Bronchial epithelial cell (primary cell): ENCODE measurements at places on chromosomes 16 and 17. TPM values are rescaled to one million over a fixed set of nuclear protein-coding genes. Genes with fewer than 3 reads are reported as not detected.

DNA sequence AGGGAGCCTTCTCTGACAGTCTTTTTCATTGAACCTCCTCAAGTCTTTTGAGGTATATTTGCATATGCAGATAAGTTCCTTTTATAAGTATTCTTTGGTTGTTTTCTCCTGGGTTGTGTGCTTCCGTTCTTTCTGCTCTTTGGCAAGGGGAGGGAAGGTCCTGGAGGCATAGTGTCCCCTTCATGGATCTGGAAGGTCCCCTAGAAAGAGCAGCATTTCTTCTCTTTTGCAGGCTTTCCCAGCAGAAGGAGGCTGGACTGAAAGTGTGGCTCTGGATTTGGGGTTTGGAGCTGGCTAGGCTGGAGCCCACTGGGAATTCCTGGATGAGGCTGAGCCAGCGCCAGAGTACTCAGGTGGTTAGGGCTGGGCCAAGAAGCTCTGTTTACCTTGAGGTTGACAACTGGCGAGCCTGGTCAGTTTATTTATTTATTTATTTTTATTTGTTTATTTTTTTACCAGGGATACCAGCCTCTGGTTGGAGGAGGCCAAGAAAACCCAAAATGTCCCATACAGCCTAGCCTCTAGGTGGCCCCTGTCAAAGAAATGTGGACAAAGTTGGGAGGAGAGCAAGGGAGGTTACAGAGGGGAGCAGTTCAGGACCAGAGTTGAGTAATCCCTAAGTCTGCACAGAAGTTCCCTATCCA, 5.4 kb upstream of the TOP2A start:
- DNase-seq, result no peak

DNA sequence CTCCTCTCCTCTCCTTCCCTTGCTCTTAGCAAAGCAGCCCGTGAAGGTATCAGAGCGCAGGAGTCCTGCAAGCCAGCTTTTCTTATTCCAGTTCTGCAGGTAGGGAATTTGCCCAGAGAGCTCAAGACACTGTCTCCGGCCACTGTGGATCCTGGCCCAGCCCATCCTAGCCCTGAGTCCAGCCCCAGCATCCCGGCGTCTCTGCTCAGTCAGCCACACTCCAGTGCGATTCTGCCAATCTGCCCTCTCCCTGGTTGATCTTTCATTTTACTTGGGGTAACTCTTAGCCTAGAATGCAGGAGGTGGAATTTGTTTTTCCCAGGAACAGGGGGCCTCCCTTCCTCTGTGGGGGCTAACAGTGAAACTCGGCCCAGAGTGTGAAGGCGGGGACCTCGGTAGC, 176.9 kb upstream of the GSE1 start:
- DNase-seq, result no peak

- peak; percentile 2 for DNase-seq
Measured at GRCh38 chr16:61432421-61432820, 603.8 kb downstream of the CDH8 start.

GRCh38 chr17:59357219-59357697, 25.8 kb downstream of the YPEL2 start:
- DNase-seq, result no peak

- DNase-seq, result no peak
Measured at GRCh38 chr16:83967091-83967490, 953 bp upstream of the NECAB2 start.

- DNase-seq, result no peak
Measured at GRCh38 chr17:17353625-17354484, 50.7 kb downstream of the NT5M start.

DNA sequence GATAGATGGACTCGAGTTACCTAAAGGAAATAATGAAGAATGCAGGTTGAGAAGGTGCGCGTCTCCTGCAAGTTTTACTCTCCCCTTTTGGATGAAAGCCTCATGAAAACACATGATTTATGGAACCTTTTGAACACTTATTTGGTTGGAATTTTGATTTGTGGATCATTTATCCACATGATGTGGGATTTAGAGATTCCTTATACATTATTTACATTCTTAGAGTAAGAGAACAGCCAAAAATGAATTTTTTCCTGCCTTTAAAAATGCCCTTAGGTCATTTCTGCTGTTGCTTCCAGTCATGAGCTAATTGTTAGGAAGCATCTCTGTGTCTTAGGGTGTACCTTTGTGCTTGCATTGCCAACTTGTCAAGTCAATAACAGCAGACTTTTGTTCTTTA, 99.9 kb downstream of the RPTOR start:
- DNase-seq, result no peak

DNA sequence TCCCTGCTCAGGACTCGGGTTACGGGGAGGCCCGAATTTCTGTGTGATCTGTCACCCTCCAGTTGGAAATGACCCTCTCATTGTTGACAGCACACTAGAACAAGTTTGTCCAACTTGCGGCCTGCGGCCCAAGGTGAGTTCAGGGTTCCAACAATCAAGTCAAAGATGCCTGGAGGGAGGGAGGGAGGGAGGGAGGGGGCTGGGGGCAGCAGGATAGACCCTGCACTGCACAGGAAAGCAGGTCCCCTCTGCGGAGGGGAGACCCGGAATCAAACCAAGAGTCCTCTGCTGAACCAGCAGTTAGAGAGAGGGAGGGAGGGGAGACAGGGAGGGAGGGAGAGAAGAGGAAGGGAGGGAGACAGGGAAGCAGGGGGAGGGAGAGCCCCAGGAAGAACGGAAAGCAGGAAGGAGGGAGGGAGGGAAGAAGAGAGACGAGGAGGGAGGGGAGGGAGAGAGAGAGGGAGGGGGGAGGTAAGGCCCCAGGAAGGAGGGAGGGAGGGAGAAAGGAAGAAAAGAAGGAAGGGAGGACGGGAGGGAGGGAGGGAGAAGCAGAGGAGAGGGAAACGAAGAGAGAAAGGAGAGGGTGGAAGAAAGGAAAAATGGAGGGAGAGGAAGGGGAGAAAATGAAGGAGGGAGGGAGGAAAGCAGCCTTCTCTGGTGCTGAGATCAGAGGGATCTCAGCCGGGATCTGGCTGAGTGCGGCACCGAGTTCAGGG, 96.7 kb upstream of the CDH5 start:
- DNase-seq, result no peak

GRCh38 chr17:37239690-37240334, 136.0 kb upstream of the C17orf78 start:
- DNase-seq, result peak; percentile 58

- DNase-seq, result no peak
Measured at GRCh38 chr17:47872651-47873161, 21.7 kb upstream of the SP6 start.

DNA sequence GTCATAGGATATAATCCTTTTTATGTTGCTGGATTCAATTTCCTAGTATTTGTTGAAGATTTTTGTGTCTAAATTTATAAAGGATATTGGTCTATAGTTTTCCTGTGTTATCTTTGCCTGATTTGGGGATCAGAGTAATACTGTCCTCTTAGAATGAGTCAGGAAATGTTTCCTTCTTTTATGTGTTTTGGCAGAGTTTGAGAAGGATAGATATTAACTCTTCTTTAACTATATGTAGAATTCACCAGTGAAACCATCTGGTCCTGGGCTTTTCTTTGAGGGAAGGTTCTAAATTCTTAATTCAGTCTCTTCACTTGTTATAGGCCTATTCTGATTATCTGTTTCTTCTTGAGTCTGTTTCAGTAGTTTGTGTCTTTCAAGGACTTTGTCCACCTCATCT, 66.3 kb upstream of the NACA2 start:
- DNase-seq, result no peak

GRCh38 chr16:85302848-85303353, 190.6 kb upstream of the CIBAR2 start:
- no peak for DNase-seq

DNA sequence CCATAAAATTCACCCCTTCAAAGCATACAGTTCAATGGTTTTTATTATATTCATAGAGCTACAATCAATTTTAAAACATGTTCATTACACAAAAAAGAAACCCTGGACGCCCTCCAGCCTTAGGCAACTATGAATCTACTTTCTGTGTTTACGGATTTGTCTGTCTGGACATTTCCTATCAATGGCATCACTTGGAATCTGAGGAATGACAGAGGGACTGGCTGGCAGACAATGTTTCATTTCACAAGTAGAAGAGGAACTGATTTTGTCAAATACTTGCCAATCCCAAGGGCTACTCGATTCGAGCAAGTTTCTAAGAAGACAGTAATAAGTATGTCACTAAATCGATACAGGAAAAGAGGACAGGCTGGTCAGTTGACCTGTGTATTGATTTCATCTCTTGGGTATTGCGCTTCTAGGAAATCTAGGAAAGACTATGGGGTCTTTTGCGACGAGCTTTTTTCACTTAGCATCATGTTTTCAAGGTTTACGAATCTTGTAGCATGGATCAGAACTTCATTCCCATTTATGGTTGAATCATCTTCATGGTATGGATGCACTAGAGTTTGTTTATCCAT, 56.6 kb downstream of the RGS9 start:
- DNase-seq, result no peak

DNA sequence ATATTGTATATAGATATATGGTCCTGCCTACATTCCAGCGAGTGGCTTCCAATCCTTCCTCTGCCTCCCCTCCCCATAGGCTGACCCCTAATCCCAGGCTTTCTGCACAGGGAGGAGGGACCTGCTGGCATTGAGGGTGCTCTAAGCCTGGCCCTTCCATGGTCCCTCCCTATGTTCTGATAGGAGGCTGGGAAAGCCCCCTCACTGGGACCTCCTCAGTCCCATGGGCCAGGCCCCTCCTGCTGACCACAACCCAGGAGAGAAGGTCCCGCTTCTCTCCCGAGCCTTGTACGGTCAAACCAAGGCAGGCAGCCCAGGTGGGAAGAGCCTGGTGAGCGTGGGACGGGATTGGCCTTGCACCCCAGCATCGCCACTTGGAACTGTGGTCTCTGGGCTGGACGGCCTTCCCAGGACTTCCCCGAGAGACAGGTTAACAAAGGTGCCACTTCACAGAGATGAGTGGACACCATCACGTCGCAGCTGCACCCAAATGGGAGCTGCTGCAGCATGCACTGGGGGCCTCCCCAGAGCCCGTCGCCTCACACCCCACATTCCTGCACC, 859 bp downstream of the ALDH3A1 start:
- DNase-seq, result no peak

DNA sequence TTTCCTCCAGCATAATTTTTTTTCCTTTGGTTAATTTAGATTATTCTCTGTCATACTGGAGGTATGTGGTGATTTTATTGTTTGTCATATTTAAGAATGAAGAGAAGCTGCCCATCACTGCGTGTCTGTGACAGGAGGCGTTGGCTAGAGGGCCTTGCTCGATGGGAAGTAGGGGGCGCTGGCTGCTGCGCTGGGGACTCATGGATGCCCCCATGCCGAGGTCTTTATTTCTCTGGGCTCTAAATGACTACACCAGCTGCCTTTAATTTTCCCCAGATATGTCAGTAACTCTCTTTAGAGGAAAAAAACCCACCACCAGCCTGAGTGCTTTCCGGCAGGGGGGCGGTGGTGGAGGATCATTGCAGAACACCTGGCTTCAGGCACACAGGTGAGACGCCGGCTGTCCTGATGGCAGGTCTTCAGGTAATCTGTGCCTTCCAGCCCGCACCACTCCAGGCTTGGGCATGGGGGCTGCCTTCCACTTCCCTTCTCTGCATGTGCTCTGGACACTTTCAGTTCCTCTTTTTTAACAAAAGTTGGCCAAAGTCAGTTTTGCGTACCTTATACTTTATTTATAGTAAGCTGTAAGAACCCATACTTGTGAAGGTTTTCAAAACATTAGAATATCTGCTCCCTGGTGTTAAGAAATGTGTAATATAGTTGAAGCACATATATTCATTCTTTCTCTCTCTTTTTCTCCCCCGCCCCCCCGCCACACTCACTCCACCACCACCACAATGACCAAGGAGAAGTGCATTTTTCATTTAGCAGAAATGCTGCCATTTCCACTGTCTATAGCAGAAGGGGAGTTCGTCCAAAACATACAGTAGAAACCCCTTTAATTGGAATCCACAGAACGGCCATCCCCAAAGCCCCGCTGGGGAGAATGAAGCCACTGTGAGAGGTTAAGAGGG, 192.7 kb downstream of the RPTOR start:
- no peak for DNase-seq

GRCh38 chr17:57294101-57294500, 37.8 kb downstream of the MSI2 start:
- DNase-seq, result no peak

GRCh38 chr17:10683853-10684252, 13.5 kb downstream of the SCO1 start:
- peak; percentile 47 for DNase-seq

DNA sequence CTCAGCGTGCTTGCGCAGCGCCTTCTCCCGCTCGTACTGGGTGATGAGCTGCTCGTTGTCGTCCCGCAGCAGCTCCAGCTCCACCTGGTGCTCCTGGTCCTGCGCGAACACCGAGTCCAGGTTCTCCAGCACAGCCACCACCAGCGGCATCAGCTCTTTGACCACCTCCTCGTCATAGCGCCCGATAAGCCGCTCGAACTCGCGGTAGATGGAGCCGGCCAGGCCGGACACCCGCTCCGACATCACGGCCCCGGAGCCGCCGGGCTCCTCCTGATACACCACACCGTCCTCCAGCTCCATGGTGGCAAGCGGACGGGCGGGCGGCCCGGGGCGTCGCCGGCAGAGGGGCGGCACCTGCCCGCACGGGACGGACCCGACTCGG, 320 bp downstream of the SPAG9 start:
- DNase-seq, result peak; percentile 32

Gene STX8
- total RNA-seq, result 58.4 and 107 TPM in 2 replicates

Gene MEIOB
- 0.26 TPM in 1 of 2 replicates, not detected in the other for total RNA-seq

Gene CCL13
- total RNA-seq, result not detected in 2 replicates

Gene DYNLRB2
- not detected in 2 replicates for total RNA-seq

Gene SDR42E2
- not detected in 2 replicates for total RNA-seq

Gene TVP23A
- total RNA-seq, result not detected in 2 replicates
